ENCODE measurements at places on chromosomes 13 and 19. TPM values are rescaled to one million over a fixed set of nuclear protein-coding genes. Genes with fewer than 3 reads are reported as not detected.

DNA sequence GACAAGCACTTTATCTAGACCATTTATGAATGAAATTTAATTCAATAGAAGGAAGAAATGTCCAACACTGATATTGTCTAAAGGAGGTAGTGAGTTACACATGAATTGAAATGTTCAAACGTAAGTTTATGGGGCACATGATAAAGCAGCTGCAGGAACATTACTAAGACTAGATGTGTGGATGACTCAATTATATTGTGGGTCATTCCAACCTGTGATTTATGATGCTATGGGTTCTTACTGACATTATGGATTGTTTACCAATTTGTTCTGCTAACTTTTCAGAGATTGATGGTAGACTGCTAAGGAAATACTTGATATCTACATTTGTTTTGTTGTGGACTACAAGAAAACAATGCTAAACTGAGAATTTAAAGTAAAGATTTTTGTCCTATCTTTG is 56.1 kb upstream of the ATXN8OS start:
- no peak for DNase-seq

GRCh38 chr19:2771786-2772674 is 11.0 kb downstream of the SGTA start:
- DNase-seq, result no peak

DNA sequence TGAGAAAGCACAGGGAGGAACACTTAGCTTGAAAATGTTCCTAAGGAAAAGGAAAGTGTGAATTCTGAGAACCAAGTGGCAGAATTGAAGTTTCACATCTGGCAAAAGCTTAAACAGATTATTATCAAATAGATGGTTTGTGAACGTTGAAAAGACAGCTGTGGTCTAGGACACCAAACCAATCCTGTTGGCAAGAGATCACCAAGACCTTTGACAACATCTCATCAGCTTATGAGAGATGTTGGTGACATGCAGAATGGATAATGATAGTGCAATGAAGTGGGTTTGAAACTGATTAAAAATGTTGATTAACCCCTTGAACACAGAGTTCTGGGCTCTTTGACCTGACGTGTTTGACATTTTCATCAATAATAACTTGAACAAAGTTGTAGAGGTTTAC is 74.6 kb upstream of the GPR183 start:
- no peak for DNase-seq

DNA sequence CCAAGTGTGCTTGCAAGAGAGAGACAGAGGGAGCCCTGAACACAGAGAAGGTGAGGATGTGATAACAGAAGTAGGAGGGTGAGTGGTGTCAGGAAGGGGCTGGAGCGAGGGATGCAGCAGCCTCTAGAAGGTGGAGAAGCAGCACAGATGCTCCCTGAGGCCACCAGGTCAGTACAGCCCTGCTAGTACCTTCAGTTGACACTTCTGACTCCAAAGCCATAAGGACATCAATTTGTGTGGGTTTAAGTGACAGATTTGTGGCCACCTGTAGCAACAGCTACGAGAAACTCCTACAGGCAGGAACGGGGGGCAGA is 6.9 kb downstream of the ERICH4 start:
- DNase-seq, result no peak

DNA sequence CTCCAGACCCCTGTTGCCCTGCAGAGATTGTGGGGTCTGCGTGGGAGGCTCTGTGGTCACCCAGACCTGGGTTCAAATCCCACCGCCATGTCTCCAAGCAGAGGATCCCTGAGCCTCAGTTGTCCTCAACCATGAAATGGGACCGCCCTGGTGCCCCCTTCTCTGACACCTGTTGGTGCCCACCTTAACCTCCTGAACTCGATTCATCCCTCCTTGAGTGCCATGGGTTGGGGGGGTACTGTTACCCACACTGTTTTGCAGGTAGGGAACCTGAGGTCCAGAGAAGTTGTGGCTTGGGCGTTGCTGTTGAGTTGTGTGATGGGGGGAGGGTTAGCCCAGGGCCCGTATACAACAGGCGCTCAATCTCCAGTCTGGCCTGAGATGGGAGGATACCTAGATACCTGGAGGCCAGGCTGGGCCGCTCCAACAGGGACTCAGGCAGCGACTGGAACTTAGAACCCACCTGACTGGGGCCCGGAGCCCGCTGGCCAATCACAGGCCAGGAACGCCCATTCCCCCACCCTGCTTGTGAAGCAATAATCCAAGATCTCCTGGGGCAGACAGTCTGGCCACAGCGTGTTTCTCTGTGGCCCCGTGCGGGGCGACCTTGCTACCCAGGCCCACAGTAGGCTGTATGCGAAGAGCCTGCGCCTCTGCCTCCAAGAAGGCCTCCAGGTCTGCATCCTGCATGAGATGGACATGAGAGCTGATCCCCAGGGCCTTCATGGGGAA is 2.8 kb downstream of the ARID3A start:
- peak; percentile 77 for DNase-seq

CCL25 gene
- not detected for total RNA-seq

CILP2 gene
- 6.4 TPM for total RNA-seq

DNA sequence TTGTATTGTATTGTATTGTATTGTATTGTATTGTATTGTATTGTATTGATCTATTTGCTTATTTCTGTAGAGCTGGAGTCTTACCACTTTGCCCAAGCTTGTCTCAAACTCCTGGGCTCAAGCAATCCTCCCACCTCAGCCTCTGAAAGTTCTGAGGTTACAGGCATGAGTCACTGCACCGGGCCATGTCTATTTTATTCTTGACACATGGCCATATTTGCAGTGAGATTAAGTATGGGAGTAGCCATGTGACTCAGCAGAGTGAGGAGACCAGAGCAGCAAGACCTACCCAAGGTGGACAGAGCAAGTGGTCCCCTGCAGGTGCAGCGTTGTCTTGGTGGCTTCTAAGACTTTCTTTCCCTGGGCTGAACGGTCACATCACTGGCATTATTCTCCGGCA is 49.1 kb upstream of the UBAC2 start:
- no peak for DNase-seq

- DNase-seq, result no peak
Measured at GRCh38 chr13:66375756-66376155, 854.4 kb downstream of the PCDH9 start.

DNA sequence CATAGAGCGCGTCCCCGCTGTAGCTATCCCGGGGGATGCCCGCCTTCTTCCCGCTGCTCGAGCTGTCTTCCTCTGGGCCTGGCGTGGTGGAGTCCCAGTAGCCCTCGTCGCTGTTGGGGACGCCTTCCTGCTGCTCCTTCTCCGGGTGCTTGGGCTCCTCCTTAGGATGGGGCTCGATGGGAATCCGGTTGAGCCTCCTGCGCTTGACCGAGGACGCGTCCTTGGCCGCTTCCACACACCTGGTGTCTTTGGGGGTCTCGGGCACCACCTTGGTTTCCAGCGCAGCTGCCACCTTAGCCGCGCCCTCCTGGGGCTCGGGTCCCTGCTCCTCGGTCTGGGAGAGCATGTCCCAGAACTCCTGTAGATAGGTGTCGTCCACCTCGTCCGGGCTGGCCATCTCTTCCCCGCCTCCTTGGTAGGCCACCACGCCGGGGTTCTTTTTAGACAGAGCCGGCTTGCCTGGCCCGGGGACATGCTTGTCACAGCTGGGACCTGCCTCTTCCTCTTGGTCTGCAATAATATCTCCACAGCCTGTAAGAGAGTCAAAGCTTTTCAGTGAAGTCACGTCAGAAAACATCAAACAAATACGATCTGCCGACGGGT is 2.0 kb downstream of the AMER2 start:
- DNase-seq, result no peak

- DNase-seq, result no peak
Measured at GRCh38 chr13:48334534-48335127, 31.1 kb downstream of the RB1 start.

GRCh38 chr13:109655206-109655600 is 131.2 kb downstream of the IRS2 start:
- no peak for DNase-seq

DNA sequence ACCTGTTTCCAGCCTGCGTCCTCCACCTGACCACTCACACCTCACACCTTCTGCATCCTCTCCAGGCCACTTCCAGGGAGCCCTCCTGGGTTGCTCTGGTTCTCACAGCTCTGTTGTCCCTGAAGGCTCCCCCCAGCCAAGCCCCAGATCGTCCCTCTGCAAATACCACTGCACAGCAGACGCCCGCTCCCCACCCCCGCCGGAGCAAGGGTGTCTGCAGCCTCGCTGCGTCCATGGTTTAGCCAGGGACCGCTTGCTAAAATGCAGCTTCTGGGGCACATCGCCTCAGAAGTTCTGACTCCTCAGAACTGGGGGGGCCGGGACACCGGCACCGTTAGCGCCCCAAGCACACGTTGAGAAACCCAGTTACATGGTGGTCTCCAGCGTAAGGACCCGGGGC is 983 bp downstream of the LINGO3 start:
- no peak for DNase-seq

CABP5 gene
- total RNA-seq, result not detected

CD70 gene
- total RNA-seq, result 1.2 TPM

PSG5 gene
- total RNA-seq, result not detected

DNA sequence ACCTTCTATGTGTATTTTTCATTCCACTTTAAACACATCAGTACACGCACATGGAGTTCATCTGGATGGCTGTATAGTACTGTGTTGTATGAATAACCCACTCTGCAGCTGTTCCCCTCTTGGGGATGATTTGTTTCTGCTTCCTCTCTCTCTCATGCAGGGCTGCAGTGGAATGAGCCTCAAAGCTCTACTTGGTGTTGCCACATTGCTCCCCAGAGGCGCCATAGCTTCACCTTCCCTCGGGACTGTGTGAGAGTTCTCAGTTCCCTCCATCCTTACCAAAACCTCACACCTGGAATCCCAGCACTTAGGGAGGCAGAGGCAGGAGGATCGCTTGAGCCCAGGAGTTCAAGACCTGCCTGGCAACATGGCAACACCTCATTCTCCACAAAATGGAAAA is 28.4 kb upstream of the GPR183 start:
- no peak for DNase-seq

GRCh38 chr13:113298043-113298945 is 1.3 kb downstream of the LAMP1 start:
- no peak for DNase-seq

GRCh38 chr13:39783051-39783450 is 127.6 kb downstream of the COG6 start:
- no peak for DNase-seq

GRCh38 chr19:1085676-1086442 is 9.3 kb downstream of the POLR2E start:
- no peak for DNase-seq

SYDE1 gene
- 19.3 TPM for total RNA-seq

DNA sequence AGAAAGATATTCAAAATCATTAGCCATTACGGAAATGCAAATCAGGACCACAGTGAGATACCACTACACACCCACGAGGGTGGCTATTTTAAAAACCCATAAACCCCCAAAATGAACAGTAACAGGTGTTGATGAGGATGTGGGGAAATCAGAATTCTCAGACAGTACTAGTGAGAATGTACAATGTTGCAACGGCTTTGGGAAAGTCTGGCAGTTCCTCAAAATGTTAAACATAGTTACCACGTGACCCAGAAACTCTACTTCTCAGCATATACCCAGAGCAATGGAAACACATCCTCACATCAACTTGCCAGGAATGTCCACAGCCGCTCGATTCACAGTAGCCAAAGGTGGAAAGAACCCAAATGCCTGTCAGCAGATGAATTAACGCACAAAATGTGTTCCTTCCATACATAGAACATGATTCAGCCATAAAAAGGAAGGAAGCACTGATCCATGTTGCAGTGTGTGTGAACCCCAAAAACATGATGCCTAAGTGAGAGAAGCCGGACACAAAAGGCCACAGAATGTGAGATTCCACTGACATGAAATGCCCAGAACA is 7.0 kb downstream of the PLVAP start:
- no peak for DNase-seq

GZMM gene
- total RNA-seq, result 0.64 TPM

DNA sequence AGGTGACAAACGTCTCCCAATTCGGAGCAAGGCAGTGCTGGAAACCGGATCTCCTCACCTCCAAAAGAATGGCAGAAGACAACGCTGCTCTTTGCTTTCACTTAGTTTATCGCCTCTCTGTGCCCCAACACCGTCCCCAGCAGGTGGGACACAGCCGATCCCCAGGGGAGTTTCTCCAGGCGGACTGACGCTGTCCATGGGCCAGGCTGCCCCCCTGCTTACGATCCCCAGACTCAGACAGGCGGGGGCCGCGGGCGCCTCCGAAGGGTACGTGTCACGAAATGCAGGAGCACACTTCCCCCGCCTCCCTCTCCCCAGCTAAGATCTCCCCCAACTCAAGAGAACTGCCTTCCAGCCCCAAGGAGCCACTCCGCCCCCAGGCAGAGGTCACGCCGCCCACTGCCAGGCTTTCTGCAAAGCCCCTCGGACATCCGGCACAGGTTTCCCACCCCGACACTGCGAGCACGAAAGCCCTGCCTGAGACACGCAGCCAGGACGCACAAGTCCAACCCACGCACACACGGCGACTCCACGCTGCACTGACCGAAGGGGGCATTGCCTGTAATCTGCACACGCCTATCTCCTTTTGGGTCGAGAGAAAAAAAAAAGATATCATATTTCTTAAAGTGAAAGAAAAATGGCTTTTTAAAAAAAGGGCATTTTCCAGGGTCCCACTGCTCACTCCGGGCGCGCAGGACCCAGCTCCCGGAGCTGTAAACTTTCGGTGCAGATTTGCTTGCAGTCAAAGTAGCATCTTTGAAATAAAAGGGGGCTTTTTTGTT is 2.0 kb downstream of the SPRY2 start:
- DNase-seq, result peak; percentile 68

ZNF575 gene
- not detected for total RNA-seq

GRCh38 chr19:46394402-46394797 is 19.0 kb downstream of the CCDC8 start:
- DNase-seq, result no peak

- no peak for DNase-seq
Measured at GRCh38 chr19:8370176-8371010, 6.4 kb downstream of the ANGPTL4 start.

GRCh38 chr19:44615863-44616247 is 2.5 kb downstream of the IGSF23 start:
- no peak for DNase-seq

LHFPL6 gene
- total RNA-seq, result 3.9 TPM

- DNase-seq, result no peak
Measured at GRCh38 chr13:99093997-99094396, 106.7 kb upstream of the UBAC2 start.

GRCh38 chr19:871446-872265 is 12.2 kb downstream of the CFD start:
- peak; percentile 77 for DNase-seq

NLRP4 gene
- not detected for total RNA-seq

MBD3L3 gene
- total RNA-seq, result not detected

All from H9 (cell line).